ENCODE measurements at places on chromosomes 7 and 10.

GRCh38 chr10:27542812-27543211 is 38.7 kb downstream of the RAB18 start:
- no peak for DNase-seq

DNA sequence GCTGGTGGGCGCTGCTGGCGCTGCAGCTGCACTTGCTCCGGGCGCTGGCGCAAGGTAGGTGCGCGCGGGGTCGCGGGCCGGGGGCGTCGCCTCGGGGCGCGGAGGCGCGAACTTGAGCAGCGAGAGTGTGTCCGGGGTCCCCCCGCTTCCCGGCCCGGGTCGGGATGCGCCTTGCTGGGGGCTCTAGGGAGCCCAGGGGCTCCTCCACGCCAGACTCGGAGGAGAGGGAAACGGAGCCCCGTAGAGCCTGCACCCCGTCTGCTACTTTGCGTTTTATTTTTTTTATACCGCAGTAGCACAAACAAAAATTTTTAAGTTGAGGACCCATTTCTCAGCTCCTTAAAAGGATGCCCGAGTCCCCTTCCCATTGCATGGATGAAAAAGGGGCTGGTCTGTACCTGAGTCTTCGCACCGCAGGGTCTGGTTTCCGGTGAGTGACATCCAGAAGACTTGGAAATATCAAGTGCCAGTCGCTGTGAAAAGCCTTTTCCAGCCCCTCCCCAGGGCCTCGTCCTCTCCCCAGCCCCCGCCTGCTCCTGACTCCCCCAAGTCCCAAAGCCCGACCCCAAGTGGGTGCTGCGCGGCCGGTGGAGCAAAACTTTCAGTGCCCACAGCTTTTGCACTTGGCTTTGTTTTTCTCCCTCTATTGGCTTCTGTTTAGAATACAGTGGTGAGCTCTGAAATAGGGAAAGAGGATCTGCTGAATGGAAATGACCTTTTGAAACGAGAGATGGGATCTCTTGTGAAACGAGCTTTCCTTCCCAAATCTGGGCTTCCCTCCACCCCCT is 973 bp downstream of the SDK1 start:
- no peak for DNase-seq

DNA sequence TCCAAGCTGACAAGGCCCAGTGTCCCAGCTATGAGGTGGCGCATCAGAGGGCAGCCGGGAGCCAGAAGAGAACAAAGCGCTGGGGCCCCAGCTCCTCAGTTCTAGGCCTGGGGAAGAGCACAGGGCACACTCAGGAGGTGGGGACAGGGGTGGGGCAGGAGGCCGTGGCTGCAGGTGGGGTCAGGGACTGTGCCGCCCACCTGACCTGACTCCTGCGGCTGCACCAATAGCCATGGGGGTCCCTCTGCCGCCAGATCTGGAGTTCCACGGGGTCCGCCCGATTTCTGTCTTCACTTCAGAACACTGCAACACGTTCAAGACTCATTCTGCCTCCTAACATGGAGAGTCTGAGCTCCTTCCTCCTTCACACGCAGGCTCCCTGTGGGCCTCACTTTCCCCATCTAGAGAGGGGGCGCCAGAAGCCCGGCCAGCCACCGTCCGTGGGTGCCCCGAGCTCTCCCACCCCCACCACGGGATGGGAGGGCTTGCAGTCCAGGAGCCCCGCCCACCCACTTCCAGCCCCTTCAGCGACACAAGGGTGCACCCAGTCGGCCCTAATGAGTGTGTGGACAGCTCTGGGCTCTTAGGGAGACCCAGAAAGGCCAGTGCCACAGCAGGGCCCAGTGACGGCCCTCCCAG is 278.3 kb downstream of the MAD1L1 start:
- no peak for DNase-seq

GRCh38 chr10:103281753-103282152 is 4.8 kb downstream of the INA start:
- no peak for DNase-seq

GRCh38 chr7:32522746-32523530 is 27.6 kb downstream of the AVL9 start:
- no peak for DNase-seq

All from hypothalamus (tissue), 51 donors.